ENCODE measurements at places on chromosomes 13 and 19. TPM values are rescaled to one million over a fixed set of nuclear protein-coding genes. Genes with fewer than 3 reads are reported as not detected.

Gene ZNF471
- 0.07 TPM for total RNA-seq

Gene NMRK2
- total RNA-seq: not detected

Gene LYPD5
- 0.55 TPM for total RNA-seq

Gene MAST1
- 1.8 TPM for total RNA-seq

Gene PRODH2
- total RNA-seq: 0.14 TPM

Gene CFAP97D2
- not detected for total RNA-seq

Gene NOVA2
- total RNA-seq: 1.3 TPM

Gene IL4I1
- 0.74 TPM for total RNA-seq

Data from A549 treated with AZD2906 at 1 μM for 4 hours (cell line).